Thyroid gland (tissue), 4 donors: ENCODE measurements at places on chromosomes 16 and 17. TPM values are rescaled to one million over a fixed set of nuclear protein-coding genes. Genes with fewer than 3 reads are reported as not detected.

Gene KIF2B
- total RNA-seq = 0.27 TPM

Gene PLXDC1
- total RNA-seq = 4.7 TPM

GRCh38 chr17:40903129-40903847, 18.2 kb upstream of the KRT20 start:
- DNase-seq = no peak

GRCh38 chr17:55794725-55795482, 44.1 kb downstream of the PCTP start:
- no peak for DNase-seq

GRCh38 chr17:41666708-41667279, 21.9 kb upstream of the EIF1 start:
- DNase-seq = peak; percentile 85

- peak; percentile 39 for DNase-seq
Measured at GRCh38 chr17:78058001-78058400, 70.6 kb downstream of the TMC6 start.

- peak; percentile 50 for DNase-seq
Measured at GRCh38 chr16:1297018-1297696, 12.3 kb upstream of the UBE2I start.
